ENCODE measurements at places on chromosomes 5 and 9. TPM values are rescaled to one million over a fixed set of nuclear protein-coding genes. Genes with fewer than 3 reads are reported as not detected.
A peak's percentile ranks its signal among the peaks of the same experiment; 100 is the strongest.

Gene SPINK7
- total RNA-seq = not detected

Gene LHX3
- total RNA-seq = not detected

Gene FAM78A
- total RNA-seq = 1.2 TPM

Gene RAD1
- 21.8 TPM for total RNA-seq

Gene FST
- 3.0 TPM for total RNA-seq

Gene ARHGEF28
- total RNA-seq = 6.9 TPM

Gene FBP1
- 8.2 TPM for total RNA-seq

GRCh38 chr9:33112094-33112493 is 35.6 kb upstream of the SMU1 start:
- H3K4me1 ChIP-seq = no peaks in the 10 kb centered on the region
- H3K36me3 ChIP-seq = peaks cover 14% of the 10 kb centered on the region
- H3K27me3 ChIP-seq = no peaks in the 10 kb centered on the region
- H3K4me3 ChIP-seq = no peak overlapping the region
- no peak for DNase-seq

GRCh38 chr9:79776581-79776980 is 204.8 kb downstream of the TLE4 start:
- H3K4me3 ChIP-seq = no peak overlapping the region
- no peaks in the 10 kb centered on the region for H3K27me3 ChIP-seq
- no peaks in the 10 kb centered on the region for H3K4me1 ChIP-seq
- no peaks in the 10 kb centered on the region for H3K36me3 ChIP-seq
- H3K27ac ChIP-seq = no peak overlapping the region
- no peak for DNase-seq

DNA sequence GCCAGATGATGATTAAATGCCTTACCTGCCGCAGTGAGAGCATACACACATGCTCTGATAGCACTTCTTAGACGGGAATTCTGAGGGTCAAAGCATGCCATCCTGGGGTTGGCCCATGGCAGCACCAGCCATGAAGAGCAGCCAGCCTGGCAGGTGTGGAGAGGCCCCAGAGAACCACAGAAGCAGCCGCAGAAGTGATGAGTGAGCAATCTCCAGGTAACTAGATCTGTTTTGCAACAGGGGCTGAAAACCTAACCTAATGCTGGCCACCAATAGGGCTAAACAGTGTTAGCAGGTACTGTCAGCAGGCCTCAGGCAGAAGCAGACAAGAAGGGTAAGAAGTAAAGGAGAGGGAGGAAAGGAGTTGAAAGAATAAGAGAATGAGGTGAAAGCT is 33.5 kb upstream of the HOMER1 start:
- DNase-seq = no peak
- no peak overlapping the region for H3K4me3 ChIP-seq
- no peaks in the 10 kb centered on the region for H3K27me3 ChIP-seq
- no peaks in the 10 kb centered on the region for H3K36me3 ChIP-seq
- no peaks in the 10 kb centered on the region for H3K4me1 ChIP-seq

DNA sequence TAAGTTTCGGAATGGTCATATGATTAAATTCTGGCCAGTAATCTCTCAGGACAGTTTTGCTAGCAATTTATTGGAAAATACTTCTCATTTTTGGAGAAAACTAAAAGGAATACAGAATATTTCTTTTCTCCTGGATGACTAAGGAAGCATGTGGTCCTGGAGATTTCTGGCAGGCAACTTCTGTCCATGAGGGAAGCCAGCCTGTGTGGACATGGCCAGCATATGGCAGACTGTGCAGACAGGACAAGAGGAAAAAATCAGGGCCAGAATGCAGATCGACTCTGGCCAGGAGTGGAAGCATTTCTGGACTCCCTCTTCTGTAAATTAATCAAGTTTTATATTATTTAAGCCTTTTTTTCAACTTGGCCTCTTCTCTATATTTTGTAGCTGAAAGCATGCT is 100.4 kb upstream of the CDH18 start:
- DNase-seq = no peak
- H3K36me3 ChIP-seq = no peaks in the 10 kb centered on the region
- H3K4me1 ChIP-seq = no peaks in the 10 kb centered on the region
- no peak overlapping the region for H3K27ac ChIP-seq
- H3K4me3 ChIP-seq = no peak overlapping the region

DNA sequence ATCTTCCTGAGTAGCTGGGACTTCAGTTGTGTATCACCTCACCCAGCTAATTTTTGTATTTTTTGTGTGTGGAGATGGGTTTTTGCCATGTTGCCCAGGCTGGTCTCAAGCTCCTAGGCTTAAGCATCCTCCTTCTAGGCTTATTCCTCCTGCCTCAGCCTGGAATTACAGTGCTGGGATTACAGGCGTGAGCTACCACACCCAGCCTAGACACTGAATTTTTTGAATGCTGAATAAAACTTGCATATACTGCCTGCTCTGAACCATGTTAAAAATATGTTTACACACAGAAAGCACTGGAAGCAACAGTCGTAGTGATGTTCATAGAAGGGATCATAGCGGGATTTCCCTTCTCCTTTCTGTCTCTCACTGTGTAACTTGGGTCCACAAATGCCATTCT is 121.3 kb upstream of the ICE1 start:
- H3K27ac ChIP-seq = no peak overlapping the region
- no peaks in the 10 kb centered on the region for H3K36me3 ChIP-seq
- DNase-seq = no peak
- H3K4me1 ChIP-seq = no peaks in the 10 kb centered on the region

DNA sequence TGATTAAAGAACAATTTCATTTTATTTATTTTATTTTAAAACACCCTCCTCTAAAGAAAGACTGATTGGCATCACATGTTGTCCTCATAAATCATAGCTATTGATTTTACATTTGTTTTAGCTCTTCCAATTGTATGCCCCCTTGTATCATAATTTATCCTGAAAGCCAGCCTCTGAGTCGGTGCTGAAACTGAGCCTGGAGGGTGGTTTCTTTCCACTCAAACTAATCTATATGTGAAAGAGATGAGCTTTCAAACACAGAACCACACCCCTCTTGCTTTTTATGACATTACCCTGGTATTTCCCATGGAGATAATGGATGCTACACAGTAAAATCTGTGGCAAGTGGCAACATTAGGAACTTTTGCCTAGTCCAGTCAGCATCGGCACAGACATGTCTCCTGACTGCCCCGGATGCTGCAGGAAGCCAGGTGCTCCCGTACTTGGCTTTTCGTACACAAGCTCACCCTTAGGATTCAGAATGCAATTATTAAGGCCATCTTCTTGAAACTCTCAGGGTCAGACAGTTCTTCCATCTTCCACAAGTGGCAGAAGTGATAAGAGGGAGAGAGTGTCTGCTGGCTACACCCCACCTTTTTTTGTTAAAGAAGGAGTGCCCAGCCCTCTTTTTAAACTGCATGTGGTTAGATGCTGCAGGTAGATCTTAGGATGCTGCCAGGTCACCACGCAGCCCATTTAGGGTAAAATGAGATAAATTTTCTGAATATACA is 91.1 kb downstream of the SNCAIP start:
- no peaks in the 10 kb centered on the region for H3K4me1 ChIP-seq
- H3K27me3 ChIP-seq = no peaks in the 10 kb centered on the region
- H3K36me3 ChIP-seq = no peaks in the 10 kb centered on the region
- H3K4me3 ChIP-seq = no peak overlapping the region
- H3K27ac ChIP-seq = no peak overlapping the region

GRCh38 chr5:90590-91547 is 1.1 kb upstream of the PLEKHG4B start:
- H3K27me3 ChIP-seq = peaks cover 16% of the 10 kb centered on the region
- peaks cover 11% of the 10 kb centered on the region for H3K4me1 ChIP-seq
- DNase-seq = no peak
- no peak overlapping the region for H3K27ac ChIP-seq
- no peaks in the 10 kb centered on the region for H3K36me3 ChIP-seq

GRCh38 chr5:144040615-144041305 is 129.7 kb downstream of the YIPF5 start:
- H3K4me3 ChIP-seq = no peak overlapping the region
- DNase-seq = no peak
- no peaks in the 10 kb centered on the region for H3K4me1 ChIP-seq
- no peak overlapping the region for H3K27ac ChIP-seq

DNA sequence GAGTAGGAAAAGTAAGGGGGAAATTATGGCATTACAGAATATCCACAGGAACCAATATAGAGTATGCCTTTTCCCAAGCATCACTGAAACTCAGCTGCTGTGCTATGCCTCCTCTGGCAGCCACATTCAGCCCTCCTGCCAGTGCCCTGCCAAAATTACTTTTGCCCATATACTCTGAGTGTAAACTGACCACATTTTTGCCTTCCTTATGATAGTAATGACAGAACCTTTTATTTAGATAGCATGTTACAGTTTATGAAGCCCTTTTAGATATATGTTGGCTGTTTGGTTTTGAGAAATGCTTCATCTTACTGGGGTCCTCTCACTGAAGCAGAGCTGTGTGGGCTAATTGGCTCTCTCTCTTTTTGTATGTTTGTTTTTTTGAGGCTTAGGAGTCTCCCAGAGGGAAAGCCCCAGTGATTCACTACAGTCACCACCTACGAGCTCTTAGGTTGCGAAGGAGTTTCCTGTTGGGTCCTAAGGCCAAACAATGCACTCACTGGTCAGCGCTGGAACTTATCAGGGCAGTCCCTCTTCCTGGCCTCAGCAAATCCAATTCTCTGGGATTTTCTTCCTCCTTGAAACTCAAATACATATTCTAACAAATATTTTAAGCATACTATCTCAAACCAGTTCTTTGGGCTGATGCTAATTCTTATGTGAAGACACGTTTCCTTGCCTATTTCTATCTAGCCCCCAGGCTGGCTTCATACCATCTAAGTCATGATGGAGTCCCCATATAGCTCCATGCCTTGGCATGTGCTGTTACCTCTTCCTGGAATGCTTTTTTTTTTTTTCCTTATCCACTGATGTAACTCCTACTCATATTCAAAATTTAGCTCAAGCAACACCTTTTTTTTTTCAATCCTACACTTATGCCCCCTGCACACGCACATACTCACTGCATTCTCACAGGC is 3.7 kb downstream of the PHF24 start:
- H3K36me3 ChIP-seq = no peaks in the 10 kb centered on the region
- peaks cover 20% of the 10 kb centered on the region for H3K27me3 ChIP-seq
- no peak overlapping the region for H3K4me3 ChIP-seq
- H3K27ac ChIP-seq = no peak overlapping the region

- H3K27ac ChIP-seq = no peak overlapping the region
- no peaks in the 10 kb centered on the region for H3K36me3 ChIP-seq
- H3K4me3 ChIP-seq = no peak overlapping the region
- no peak for DNase-seq
Measured at GRCh38 chr5:36058776-36059175, 7.9 kb downstream of the UGT3A2 start.

GRCh38 chr5:75412111-75412990 is 75.3 kb downstream of the HMGCR start:
- no peaks in the 10 kb centered on the region for H3K4me1 ChIP-seq
- no peak overlapping the region for H3K4me3 ChIP-seq
- H3K36me3 ChIP-seq = no peaks in the 10 kb centered on the region
- no peak overlapping the region for H3K27ac ChIP-seq
- DNase-seq = no peak
- H3K27me3 ChIP-seq = no peaks in the 10 kb centered on the region

GRCh38 chr9:131707733-131708157 is 32.1 kb downstream of the RAPGEF1 start:
- H3K4me3 ChIP-seq = no peak overlapping the region
- H3K4me1 ChIP-seq = peaks cover 58% of the 10 kb centered on the region
- no peaks in the 10 kb centered on the region for H3K36me3 ChIP-seq
- no peak for DNase-seq
- H3K27me3 ChIP-seq = no peaks in the 10 kb centered on the region

DNA sequence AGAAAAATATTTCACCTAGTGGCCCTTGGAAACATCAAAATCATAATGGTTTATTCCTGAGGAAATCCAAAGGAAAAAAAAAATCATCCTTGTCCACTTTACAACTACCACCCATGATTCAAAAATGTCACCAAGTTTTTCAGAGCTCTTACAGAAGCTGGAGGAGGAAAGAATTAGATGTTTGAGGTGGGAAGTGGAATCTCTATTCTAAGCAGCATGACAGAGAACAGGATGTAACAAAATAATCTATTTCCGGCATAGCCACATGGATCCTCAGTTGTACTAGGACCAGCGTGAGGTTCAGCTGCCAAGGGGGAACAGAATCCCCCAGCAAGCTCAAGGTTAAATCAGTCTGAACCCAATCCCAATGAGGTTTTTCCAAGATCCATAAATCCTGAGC is 40.2 kb downstream of the FBXW11 start:
- peaks cover 78% of the 10 kb centered on the region for H3K4me1 ChIP-seq
- H3K4me3 ChIP-seq = no peak overlapping the region
- H3K27ac ChIP-seq = no peak overlapping the region
- no peaks in the 10 kb centered on the region for H3K27me3 ChIP-seq
- no peaks in the 10 kb centered on the region for H3K36me3 ChIP-seq

GRCh38 chr5:167934551-167934971 is 356.9 kb upstream of the WWC1 start:
- no peaks in the 10 kb centered on the region for H3K27me3 ChIP-seq
- H3K27ac ChIP-seq = no peak overlapping the region
- no peaks in the 10 kb centered on the region for H3K36me3 ChIP-seq
- no peak overlapping the region for H3K4me3 ChIP-seq
- DNase-seq = peak; percentile 84

DNA sequence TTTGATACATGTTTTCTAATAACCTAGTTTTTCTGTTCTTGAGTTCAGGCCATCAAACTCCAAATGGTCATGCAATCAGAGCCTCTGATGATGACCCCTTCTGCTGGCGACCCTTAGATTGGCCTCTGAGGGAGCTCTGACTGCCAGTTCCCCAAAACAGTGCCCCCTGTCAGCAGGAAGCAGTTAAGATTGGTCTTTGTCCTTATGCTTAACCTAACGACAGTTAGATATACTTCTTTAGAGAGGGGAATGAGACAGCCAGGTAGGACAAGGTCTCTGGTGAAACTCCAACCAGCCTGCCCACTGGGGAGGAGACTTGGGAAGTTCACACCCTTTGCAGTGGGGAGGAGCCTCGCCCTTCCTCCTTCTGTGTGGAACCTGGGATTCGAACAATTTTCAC is 390.4 kb upstream of the KIF2A start:
- H3K4me1 ChIP-seq = no peaks in the 10 kb centered on the region
- no peaks in the 10 kb centered on the region for H3K36me3 ChIP-seq
- no peak overlapping the region for H3K4me3 ChIP-seq
- no peak for DNase-seq

- H3K36me3 ChIP-seq = no peaks in the 10 kb centered on the region
- H3K4me1 ChIP-seq = no peaks in the 10 kb centered on the region
- no peaks in the 10 kb centered on the region for H3K27me3 ChIP-seq
- no peak overlapping the region for H3K4me3 ChIP-seq
Measured at GRCh38 chr5:74326571-74327338, 313.8 kb downstream of the ENC1 start.

GRCh38 chr5:94467954-94468930 is 150.2 kb downstream of the KIAA0825 start:
- DNase-seq = no peak
- no peaks in the 10 kb centered on the region for H3K27me3 ChIP-seq
- no peak overlapping the region for H3K4me3 ChIP-seq
- no peaks in the 10 kb centered on the region for H3K36me3 ChIP-seq
- no peaks in the 10 kb centered on the region for H3K4me1 ChIP-seq

GRCh38 chr5:93600409-93601070 is 17.5 kb downstream of the NR2F1 start:
- no peak overlapping the region for H3K27ac ChIP-seq
- peaks cover 9% of the 10 kb centered on the region for H3K27me3 ChIP-seq
- peaks cover 8% of the 10 kb centered on the region for H3K4me1 ChIP-seq
- no peak overlapping the region for H3K4me3 ChIP-seq
- no peak for DNase-seq

- no peaks in the 10 kb centered on the region for H3K27me3 ChIP-seq
- peaks cover 12% of the 10 kb centered on the region for H3K4me1 ChIP-seq
- no peaks in the 10 kb centered on the region for H3K36me3 ChIP-seq
- no peak for DNase-seq
Measured at GRCh38 chr5:40784027-40784653, 14.0 kb downstream of the PRKAA1 start.

- no peak overlapping the region for H3K27ac ChIP-seq
- no peak overlapping the region for H3K4me3 ChIP-seq
- H3K4me1 ChIP-seq = peaks cover 18% of the 10 kb centered on the region
- H3K27me3 ChIP-seq = no peaks in the 10 kb centered on the region
Measured at GRCh38 chr9:86238861-86239770, 20.3 kb downstream of the C9orf153 start.
